ENCODE measurements at places on chromosomes 5 and 9.

DNA sequence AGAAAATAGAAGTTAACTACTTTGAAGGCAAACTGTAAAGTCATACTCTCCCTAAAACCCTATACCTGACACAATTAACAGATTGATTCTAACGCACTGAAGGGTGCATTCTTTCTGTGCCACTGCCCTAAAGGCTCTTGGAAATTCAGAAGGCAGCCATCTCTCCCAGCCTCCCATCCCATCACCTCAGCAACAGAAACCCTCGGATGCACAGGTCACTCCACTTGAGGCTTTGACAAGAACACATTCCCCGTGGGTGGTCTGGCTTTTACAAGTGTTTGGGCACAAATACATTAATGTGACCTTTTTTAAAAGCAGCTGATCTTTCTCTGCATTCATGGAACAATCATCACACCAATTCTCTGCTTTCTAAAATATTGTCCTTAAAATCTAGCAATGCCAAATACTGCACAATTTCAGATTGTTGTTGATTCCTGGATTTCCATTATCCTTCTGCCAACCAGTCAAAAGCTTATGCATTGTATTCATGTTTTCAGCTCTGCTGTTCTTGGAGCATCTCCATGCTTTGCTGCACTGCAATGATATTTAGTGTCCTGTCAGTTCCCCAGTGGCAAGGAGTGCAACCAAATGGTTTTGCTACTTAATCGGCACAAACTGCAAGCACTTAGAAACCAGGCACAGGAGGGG is 175.6 kb downstream of the TMEM161B start:
- no peak for DNase-seq

DNA sequence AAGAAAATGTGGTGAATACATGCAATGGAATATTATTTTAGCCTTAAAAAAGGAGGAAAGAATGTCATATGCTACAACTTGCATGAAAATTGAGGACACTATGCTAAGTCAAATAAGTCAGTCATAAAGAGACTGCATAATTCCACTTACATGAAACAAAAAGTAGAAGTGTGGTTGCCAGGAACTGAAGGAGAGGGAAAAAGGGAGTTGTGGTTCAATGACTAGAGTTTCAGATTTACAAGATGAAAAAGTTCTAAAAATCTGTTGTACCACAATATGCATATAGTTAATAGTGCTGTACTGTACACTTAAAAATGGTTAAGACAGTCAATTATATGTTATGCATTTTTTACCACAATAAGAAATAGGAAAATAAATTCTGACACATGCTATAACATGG is 95.4 kb downstream of the SLC44A1 start:
- DNase-seq, result no peak

- no peak for DNase-seq
These were observed 18.2 kb upstream of the FNIP1 start for GRCh38 chr5:131814990-131815389.

- no peak for DNase-seq
These were observed 45.0 kb upstream of the SH3PXD2B start for GRCh38 chr5:172499287-172499686.

DNA sequence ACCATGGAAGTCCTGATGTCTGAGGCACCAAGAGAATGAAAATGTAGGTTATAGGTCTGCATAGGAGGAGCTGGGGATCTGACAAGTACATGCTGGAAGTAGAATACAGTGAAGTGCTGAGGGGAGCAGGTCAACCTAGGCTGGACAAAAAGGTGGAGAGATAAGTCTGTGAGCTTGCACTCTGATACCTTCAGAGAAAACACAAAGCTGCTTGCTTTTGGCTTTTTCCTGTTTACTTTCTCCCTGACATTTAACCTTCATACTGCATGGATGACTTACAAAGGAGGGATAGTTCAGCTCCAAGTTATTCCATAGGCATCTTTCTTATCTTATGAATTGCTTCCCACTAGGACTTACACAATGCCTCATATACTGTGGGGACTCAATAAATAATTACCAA is 256.7 kb upstream of the NREP start:
- no peak for DNase-seq

Data from keratinocyte (primary cell).